ENCODE measurements at places on chromosomes 4 and X. TPM values are rescaled to one million over a fixed set of nuclear protein-coding genes. Genes with fewer than 3 reads are reported as not detected.

DNA sequence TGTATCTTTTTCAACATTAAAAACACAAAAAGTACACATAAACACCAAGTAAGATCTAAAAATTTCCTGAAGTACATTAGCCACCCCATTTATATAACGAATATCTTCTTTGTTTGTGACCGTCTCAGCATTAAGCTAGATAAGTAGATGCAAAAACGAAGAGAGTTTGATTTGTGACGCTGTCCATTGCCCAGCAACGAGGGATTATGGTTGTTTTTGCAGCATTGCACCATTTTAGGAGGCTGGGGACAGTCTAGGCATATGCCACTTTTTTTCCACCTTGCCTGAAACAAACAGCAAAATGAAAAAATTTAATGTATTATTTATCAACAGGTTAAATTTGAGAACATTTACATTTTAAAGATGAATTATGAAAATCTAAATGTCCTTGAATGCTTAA is 12.0 kb upstream of the IGSF1 start:
- no peak for DNase-seq
- no peaks in the 10 kb centered on the region for H3K4me1 ChIP-seq
- H3K27ac ChIP-seq = no peak overlapping the region
- no peaks in the 10 kb centered on the region for H3K36me3 ChIP-seq

DNA sequence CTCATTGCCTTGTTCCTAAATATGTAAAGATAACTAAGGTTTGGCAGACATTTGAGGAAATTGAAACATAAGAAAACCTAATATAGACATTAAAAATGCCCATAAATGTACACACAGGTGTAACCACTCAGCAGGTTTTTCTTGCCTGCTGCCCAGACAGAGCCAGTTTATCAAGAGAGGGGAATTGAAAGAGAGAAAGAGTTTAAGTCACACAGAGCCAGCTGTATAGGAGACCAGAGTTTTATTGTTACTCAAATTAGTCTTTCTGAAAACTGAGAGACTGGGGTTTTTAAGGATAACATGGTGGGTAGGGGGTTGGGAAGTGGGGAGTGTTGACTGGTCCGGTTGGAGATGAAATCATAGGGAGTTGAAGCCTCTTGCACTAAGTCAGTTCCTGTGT is 119.0 kb downstream of the CFAP299 start:
- peak overlapping the region; percentile 69 for H3K27ac ChIP-seq
- H3K27me3 ChIP-seq = no peaks in the 10 kb centered on the region
- no peak overlapping the region for H3K4me3 ChIP-seq
- H3K4me1 ChIP-seq = no peaks in the 10 kb centered on the region
- DNase-seq = no peak

GRCh38 chrX:40279762-40280161 is 182.0 kb upstream of the BCOR start:
- no peak overlapping the region for H3K4me3 ChIP-seq
- no peaks in the 10 kb centered on the region for H3K27me3 ChIP-seq
- H3K36me3 ChIP-seq = no peaks in the 10 kb centered on the region
- H3K4me1 ChIP-seq = no peaks in the 10 kb centered on the region

DNA sequence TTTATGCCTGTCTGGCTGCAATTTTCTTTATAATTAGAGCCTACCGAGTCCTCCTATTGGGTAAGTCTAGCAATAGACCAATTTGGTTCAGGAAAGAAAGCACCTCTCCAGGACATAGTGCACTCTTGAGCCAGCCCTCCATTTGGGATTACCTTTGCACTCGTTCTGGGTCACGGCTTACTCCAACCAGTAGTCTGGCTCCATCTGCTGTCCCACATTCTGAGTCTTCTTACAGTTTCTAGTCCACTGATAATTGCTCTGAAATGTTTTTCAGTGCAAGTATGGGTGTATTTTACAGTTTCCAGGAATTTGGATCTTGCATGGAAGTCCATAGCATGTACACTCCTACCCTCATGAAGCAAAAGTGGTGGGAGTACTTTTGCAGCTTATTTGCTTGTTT is 34.8 kb upstream of the USP51 start:
- no peak overlapping the region for H3K4me3 ChIP-seq
- H3K36me3 ChIP-seq = no peaks in the 10 kb centered on the region
- no peaks in the 10 kb centered on the region for H3K4me1 ChIP-seq
- no peak for DNase-seq
- H3K27ac ChIP-seq = no peak overlapping the region

- H3K27ac ChIP-seq = no peak overlapping the region
- no peak overlapping the region for H3K4me3 ChIP-seq
- H3K27me3 ChIP-seq = no peaks in the 10 kb centered on the region
Measured at GRCh38 chr4:100149190-100149589, 41.1 kb downstream of the DDIT4L start.

GRCh38 chr4:143380629-143381028 is 44.0 kb downstream of the GAB1 start:
- no peak for DNase-seq
- no peaks in the 10 kb centered on the region for H3K36me3 ChIP-seq
- no peak overlapping the region for H3K4me3 ChIP-seq
- no peaks in the 10 kb centered on the region for H3K27me3 ChIP-seq
- H3K4me1 ChIP-seq = peaks cover 90% of the 10 kb centered on the region

GRCh38 chr4:115865736-115866135 is 752.3 kb upstream of the NDST4 start:
- no peak overlapping the region for H3K27ac ChIP-seq
- H3K27me3 ChIP-seq = no peaks in the 10 kb centered on the region
- H3K4me3 ChIP-seq = no peak overlapping the region
- DNase-seq = no peak
- no peaks in the 10 kb centered on the region for H3K4me1 ChIP-seq

The GPRASP2 gene
- 10.1 TPM for total RNA-seq

- peak overlapping the region; percentile 82 for H3K27ac ChIP-seq
- H3K4me3 ChIP-seq = no peak overlapping the region
- no peak for DNase-seq
- no peaks in the 10 kb centered on the region for H3K36me3 ChIP-seq
- no peaks in the 10 kb centered on the region for H3K27me3 ChIP-seq
Measured at GRCh38 chr4:7822137-7822505, 117.5 kb downstream of the AFAP1 start.

GRCh38 chr4:75989846-75990528 is 758 bp downstream of the SDAD1 start:
- no peaks in the 10 kb centered on the region for H3K36me3 ChIP-seq
- peak overlapping the region; percentile 64 for H3K27ac ChIP-seq
- H3K27me3 ChIP-seq = no peaks in the 10 kb centered on the region
- no peak for DNase-seq
- H3K4me1 ChIP-seq = no peaks in the 10 kb centered on the region

- no peaks in the 10 kb centered on the region for H3K4me1 ChIP-seq
- no peaks in the 10 kb centered on the region for H3K36me3 ChIP-seq
- H3K4me3 ChIP-seq = no peak overlapping the region
- H3K27ac ChIP-seq = no peak overlapping the region
- no peaks in the 10 kb centered on the region for H3K27me3 ChIP-seq
Measured at GRCh38 chr4:80484712-80485111, 149.2 kb downstream of the CFAP299 start.

DNA sequence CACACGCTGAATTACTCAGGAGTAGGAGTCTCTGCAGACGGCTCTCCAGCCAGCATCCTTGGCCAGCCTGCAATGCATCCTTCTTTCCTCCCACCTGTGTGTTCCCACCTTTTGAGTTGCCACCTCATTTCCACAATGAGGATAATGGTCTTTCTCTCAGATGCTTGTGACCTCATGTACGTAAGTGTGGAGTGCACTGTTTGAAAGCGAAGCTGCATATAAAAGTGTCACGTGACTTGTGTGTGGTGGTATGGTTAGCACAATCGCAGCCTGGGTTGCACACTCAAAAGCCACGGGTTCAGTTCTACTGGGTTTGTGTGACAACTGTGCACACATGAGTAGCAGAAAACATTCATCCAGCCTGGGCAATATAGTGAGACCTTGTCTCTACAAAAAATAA is 12.0 kb upstream of the MFAP3L start:
- H3K4me1 ChIP-seq = no peaks in the 10 kb centered on the region
- no peaks in the 10 kb centered on the region for H3K36me3 ChIP-seq
- no peak overlapping the region for H3K4me3 ChIP-seq
- no peak overlapping the region for H3K27ac ChIP-seq
- no peak for DNase-seq
- no peaks in the 10 kb centered on the region for H3K27me3 ChIP-seq

The ERVMER34-1 gene
- 5.2 TPM for total RNA-seq

GRCh38 chr4:33171873-33172525 is 2451.8 kb downstream of the PCDH7 start:
- H3K27me3 ChIP-seq = no peaks in the 10 kb centered on the region
- H3K27ac ChIP-seq = no peak overlapping the region
- H3K4me1 ChIP-seq = no peaks in the 10 kb centered on the region
- no peak for DNase-seq
- no peak overlapping the region for H3K4me3 ChIP-seq

The RUFY3 gene
- total RNA-seq = 63.9 TPM

DNA sequence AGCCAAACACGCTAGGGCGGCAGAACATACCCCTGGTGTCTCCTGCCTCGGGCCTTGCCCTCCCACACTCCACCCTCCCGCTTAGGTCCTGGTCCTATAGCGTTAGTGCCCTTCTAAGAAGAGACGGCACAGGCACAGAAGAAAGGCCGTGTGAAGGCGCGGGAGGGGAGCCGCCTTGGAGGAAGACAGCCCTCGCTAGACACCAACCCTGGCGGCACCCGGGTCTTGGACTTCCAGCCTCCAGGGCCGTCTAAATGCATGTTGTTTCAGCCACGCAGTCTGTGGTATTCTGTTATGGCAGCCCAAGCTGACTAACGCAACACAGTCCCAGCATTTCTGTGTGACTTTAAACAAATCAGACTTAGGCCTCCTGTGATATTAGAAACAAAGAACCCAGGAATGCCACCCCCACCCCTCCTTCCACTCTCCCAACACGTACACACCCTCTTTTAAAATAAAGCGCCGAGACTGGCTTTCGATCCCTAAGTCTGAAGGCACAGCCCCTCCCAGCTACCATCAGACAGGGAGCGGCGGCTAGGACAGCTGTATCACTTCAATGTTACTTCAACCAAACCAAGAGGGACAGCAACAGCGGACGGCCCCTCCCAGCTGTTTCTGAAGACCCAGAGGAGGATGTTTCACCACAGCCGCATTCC is 128.0 kb downstream of the AFAP1 start:
- DNase-seq = no peak
- H3K4me1 ChIP-seq = peaks cover 18% of the 10 kb centered on the region

GRCh38 chr4:156976147-156976546 is 4.5 kb upstream of the PDGFC start:
- H3K4me1 ChIP-seq = peaks cover 6% of the 10 kb centered on the region
- no peak overlapping the region for H3K27ac ChIP-seq
- no peak overlapping the region for H3K4me3 ChIP-seq
- no peak for DNase-seq
- H3K27me3 ChIP-seq = no peaks in the 10 kb centered on the region
- no peaks in the 10 kb centered on the region for H3K36me3 ChIP-seq

- H3K27me3 ChIP-seq = no peaks in the 10 kb centered on the region
- no peaks in the 10 kb centered on the region for H3K36me3 ChIP-seq
- no peak overlapping the region for H3K27ac ChIP-seq
Measured at GRCh38 chrX:19195243-19195610, 73.0 kb upstream of the ADGRG2 start.

DNA sequence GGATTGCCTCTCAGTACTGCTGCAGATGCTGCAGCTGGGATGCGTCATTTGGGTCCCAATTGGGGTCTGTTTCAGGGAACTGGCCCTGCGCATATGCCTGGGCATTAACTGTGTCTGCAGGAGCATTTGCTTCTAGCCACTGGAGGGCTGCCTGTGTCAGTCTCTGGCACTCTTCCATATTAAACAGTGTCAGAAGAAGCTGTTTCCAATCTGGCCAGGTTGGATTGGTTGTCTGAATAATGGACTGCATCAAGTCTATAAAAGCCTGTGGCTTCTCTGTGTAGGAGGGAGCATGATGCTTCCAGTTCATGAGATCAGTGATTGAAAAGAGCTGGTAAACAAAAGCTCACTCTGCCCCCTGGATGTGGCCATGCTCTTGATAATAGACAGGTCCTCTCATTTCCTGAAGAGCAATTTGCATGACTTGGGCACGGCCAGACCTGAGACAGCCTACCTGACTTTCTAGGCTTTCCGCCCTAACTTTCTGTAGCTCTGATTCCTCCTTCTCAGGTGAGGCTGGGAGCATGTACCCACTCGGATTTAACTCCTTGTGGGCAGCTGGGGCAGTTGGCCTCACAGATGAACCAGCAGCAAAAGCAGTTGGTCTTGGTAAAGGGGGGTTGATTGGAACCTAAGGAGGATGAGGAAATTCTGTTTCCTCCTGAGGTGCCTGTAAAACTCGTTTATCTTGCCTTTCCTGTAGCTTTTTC is 29.2 kb downstream of the SULT1E1 start:
- no peak overlapping the region for H3K27ac ChIP-seq
- H3K4me1 ChIP-seq = peaks cover 12% of the 10 kb centered on the region
- no peaks in the 10 kb centered on the region for H3K27me3 ChIP-seq

- no peak overlapping the region for H3K4me3 ChIP-seq
- peaks cover 29% of the 10 kb centered on the region for H3K36me3 ChIP-seq
- no peaks in the 10 kb centered on the region for H3K27me3 ChIP-seq
Measured at GRCh38 chr4:112421911-112422310, 94.1 kb downstream of the NEUROG2 start.

Measured in esophagus squamous epithelium (tissue), 5 donors.